ENCODE measurements at places on chromosomes 2 and 18.
A peak's percentile ranks its signal among the peaks of the same experiment; 100 is the strongest.

DNA sequence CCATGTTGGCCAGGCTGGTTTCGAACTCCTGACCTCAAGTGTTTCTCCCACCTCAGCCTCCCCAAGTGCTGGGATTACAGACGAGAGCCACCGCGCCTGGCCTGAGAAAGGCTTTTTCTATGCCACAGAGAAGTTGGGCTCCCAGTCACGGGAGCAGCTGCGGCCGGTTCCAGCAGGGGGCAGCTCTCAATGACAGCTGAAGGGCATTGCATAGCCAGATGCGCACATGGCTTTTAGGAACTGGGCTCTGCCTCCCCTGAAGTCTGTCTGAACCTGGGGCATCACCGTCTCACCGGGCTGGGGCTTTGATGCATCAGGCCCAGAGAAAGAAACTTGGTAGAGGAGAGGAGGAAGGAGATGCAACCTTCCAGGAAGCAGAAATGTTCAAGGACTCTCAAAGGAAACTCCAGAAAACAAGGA is 84.2 kb upstream of the LAPTM4A start:
- peak; percentile 37 for DNase-seq

- DNase-seq, result no peak
Measured at GRCh38 chr2:58081000-58081399, 34.4 kb downstream of the VRK2 start.

DNA sequence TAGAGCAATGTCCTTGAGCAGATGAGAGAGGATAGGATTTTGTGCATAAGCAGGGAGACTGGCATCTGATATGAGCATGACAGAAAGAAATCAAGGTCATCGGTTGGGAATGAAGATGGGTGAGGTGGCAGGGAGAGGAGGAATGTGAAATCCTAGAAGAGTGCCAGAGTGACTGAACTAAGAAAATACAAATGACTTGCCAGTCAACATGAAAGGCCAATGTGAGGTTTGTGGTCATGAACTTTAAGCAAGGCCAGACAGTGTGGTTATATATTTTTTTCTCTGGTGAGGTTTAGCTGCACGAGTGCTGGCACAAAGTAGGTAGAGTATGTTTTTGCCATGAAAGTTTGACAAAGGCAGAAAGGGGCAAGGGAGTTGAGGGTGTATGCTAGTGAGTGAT is 21.2 kb downstream of the QPCT start:
- peak; percentile 18 for DNase-seq

- no peak for DNase-seq
Measured at GRCh38 chr18:59884351-59884750, 15.4 kb upstream of the PMAIP1 start.

DNA sequence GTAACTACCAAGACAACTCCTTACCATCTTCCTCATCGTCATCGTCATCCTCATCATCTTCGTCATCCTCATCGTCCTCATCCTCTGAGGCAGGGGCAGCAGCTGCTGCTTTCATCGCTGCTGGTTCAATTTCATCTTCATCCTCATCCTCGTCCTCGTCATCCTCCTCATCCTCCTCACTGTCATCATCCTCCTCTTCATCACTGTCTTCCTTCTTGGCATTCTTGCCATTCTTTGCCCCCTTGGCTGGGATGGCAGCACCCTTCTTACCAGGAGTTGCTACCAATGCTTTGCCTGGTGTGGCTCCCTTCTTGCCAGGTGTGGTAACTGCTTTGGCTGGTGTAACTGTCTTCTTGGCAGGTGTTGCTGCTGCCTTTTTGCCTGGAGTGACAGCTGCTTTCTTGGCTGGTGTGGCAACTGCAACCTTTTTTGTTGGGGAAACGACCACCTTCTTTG is 2.7 kb downstream of the NCL start:
- no peak for DNase-seq

DNA sequence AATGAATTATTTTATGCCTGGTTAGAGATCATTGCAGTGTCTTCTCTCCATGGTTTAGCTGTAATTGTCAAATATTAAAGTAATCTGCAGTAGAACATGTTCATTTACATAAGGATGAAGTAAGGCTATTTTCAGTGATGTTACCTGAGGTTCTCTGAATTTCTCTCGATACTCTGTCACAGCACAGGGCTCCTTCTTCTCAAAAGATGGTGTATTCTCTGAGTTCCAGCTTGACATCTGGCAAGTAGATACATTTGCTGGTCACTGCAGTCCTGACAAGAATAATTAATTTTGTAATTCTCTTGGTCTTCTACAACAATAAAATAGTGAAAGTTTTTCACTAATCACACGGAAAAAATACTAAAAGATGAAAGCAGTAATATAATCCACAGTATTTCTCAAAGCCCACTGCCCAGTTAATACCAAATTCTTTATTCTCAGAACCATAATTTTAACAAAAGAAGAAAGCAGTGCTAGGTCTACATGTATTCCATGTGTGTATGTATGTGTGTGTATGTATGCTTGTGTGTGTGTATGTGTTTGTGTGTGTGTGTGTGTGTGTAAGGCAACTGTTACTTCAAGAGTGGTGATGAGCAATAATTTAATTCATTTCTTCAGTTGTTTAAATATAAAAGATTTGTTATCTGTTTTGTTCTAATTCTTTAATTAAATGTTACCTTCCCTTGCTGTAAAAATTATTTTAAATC is 1165.5 kb upstream of the SLC39A10 start:
- DNase-seq, result no peak

GRCh38 chr2:119051263-119051662 is 107.3 kb downstream of the C1QL2 start:
- no peak for DNase-seq

- no peak for DNase-seq
Measured at GRCh38 chr2:155679647-155680046, 652.9 kb downstream of the NR4A2 start.

DNA sequence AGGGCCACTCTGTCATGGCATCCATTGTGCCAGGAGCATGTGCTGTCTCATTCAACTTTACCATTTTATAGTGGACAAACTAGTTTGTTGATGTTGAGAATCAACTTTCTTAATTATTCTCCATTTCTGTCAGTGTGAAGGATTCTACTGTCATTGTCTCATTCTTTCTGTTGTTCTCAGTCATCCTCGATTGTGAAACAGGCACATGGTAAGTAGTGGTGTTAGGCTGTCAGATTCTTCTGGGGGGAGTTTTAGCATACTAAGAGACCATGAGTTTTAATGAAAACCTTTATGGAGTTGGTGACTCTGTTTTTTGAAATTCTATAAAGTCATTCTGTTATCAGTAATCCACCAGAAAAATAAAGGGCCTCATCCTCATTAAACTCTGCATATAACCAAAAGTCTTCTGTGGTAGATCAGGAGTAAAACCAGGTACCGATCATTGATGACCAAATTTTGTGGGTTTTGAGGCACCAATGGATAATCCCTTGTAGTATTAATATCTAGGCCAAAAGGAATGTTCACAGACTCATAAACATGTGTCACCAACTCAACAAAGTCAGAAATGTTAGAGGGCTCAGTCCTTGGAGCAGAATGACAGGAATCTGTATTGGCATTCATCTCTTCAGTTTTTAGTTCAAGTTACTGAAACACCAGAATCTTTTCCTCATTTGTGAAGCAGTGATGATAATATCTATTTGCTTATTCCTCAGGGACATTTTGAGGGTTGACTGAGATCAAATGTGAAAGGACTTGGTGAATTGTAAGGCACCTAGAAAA is 73.2 kb downstream of the CERS6 start:
- no peak for DNase-seq

DNA sequence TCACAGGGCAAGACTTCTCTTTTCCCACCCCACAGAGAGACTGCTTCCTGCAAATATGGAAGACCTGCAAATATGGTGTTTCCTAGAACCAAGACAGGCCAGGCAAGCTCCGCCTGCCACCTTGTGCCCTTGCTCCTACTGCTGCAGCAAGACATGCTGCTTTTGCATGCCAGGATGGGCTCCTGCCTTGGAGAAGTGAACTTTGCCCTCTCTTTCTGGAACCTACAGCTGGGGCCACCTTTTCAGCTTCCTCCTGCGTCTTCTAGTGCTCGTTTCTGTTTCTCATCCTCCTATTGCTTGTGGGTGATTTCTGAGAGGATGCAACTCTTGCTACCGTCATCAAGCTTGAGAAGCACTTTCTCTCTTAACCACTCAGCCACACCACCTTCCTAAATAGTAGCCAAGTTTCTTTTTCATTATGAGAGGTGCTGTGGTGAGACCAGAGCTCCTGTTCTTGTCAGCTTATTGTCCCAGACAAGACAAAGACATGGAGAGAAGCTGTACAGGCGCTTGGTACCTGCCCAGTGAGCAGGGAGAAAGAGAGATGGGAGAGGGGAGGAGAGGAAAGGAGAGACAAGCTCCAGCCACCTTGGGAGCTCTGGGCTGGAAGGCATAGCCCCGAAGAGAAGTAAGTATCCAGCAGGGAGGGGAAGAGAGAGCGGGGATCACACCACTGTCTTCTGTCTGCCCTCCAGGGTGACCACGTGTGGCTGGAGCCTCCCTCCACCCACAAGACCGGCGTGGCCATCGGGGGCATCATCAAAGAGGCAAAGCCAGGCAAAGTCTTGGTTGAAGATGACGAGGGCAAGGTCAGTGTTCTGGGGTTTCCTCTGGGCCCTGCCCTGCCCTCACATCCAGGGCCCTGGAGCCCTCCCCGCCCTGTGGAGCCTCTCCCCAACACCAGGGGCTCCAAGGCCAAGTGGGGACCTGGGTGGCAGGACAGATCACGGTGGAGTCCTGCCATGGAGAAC is 28.3 kb downstream of the MYO7B start:
- peak; percentile 52 for DNase-seq

DNA sequence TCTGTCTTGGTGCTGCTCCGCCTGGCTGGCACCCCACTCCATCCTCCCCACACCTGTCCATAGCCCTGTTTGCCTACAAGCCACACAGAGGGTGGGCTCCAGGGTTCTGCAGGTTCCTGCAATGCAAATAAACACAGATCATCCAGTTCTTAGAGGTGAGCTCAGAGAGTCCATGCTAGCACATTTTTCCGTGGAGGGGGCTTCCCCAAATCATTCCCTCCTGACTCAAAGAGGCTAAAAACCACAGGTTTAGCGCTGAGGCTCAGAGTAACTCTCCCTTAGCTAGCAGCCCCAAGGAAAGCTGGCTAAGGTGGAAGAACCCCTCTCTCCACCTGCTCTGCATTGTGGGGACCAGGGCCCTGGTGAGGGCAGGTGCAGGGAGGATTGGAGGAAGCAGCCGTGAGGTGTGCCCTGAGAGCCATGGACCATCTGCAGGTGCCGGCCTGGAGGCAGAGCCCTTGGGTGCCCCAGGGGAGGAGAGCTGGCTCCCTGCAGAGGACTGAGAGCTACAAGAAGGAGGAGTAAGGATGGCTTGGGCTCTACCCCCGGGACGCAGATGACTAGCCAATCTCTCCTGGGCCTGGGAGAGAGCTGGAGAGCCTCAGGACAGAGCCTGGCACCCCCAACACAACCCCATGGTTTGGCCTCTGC is 23.8 kb upstream of the TEX44 start:
- no peak for DNase-seq

DNA sequence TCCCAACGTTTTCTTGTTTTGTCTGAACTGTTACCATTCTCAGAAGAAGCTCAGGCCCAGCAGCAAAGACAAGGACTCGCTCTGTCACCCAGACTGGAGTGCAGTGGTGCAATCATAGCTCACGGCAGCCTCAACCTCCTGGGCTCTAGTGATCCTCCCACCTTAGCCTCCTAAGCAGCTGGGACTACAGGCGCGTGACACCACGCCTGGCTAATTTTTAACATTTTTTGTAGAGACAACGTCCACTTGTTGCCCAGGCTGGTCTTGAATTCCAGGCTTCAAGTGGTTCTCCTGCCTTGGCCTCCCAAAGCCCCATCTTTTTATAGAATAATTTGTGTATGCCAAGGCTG is 2.0 kb upstream of the SMYD5 start:
- no peak for DNase-seq

GRCh38 chr18:59823596-59824195 is 76.1 kb upstream of the PMAIP1 start:
- peak; percentile 54 for DNase-seq

- DNase-seq, result no peak
Measured at GRCh38 chr2:75277111-75277510, 77.8 kb upstream of the TACR1 start.

- DNase-seq, result no peak
Measured at GRCh38 chr2:241156971-241157441, 6.7 kb downstream of the PPP1R7 start.

DNA sequence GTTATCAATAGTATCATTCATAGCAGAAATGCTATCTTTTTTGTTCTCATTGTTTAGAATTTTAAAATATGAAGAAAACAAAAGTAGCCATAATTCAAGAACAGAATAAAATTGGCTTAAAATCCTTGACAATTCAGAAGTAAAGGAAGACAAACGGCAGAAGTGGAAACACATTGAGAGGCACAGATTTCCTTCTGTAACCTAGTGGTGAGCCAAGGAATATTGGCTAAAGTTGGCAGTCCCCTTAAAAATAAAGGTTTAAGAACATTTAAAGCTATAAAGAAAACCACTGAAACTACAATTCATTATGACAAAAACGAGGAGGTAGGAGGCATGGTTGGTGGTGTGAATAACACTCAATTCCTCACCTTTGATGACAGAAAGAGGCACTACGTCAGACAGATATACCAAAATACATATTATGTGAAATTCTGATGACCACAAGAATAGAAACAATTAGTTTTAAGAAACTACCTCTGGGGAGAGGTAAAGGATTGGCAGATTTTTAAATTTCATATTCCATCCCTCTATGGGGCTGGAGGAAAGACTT is 42.3 kb downstream of the SFT2D3 start:
- no peak for DNase-seq

Measured in activated CD4-positive, alpha-beta T cell treated with anti-CD3 and anti-CD28 coated beads, Interleukin-2, amount 10 ng/mL, durations not matched to agents 7 days and 5 days (primary cell).